ENCODE measurements at places on chromosomes 2 and 18.
A peak's percentile ranks its signal among the peaks of the same experiment; 100 is the strongest.

DNA sequence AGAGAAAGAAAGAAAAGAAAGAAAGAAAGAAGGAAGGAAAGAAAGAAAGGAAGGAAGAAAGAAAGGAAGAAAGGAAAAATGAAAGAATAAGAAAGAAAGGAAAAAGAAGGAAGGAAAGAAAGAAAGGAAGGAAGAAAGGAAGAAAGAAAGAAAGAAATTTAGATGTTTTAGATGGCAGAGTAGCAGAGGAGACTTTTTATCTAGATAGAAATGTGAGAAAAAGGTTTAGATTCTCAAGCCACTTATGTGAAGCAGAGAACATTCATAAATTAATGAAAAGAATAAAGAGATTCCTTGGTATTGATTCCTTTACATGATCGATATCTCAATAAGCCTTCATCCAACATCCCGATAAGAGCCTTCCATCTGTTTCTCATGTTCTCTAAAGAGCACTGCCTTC is 513.5 kb downstream of the CNTNAP5 start:
- DNase-seq = no peak

GRCh38 chr2:117948615-117949014 is 65.3 kb downstream of the CCDC93 start:
- DNase-seq = no peak

DNA sequence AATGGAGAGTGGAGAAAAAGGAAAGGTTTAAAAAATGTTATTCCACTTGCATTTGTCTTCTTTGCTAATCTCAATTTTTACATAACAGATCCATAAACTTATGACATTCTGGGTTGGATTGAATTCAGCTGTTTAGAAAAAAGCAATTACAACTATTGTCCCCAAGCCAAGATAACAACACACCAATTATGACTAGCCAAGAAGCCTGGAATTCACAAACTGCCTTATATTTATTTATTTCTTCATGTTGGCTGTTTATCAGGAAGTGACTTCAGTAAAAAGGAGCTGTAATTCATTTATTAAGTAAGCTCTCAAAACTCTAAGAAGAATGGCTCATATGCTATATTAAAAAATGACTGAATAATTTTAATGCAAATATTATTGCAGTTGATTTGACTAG is 137.4 kb downstream of the CALCRL start:
- no peak for DNase-seq

- DNase-seq = no peak
Measured at GRCh38 chr2:206982360-206982955, 43.1 kb downstream of the CPO start.

GRCh38 chr2:196568506-196568905 is 71.0 kb upstream of the CCDC150 start:
- no peak for DNase-seq

- DNase-seq = peak; percentile 14
Measured at GRCh38 chr2:95158891-95159619, 593 bp downstream of the ZNF514 start.

DNA sequence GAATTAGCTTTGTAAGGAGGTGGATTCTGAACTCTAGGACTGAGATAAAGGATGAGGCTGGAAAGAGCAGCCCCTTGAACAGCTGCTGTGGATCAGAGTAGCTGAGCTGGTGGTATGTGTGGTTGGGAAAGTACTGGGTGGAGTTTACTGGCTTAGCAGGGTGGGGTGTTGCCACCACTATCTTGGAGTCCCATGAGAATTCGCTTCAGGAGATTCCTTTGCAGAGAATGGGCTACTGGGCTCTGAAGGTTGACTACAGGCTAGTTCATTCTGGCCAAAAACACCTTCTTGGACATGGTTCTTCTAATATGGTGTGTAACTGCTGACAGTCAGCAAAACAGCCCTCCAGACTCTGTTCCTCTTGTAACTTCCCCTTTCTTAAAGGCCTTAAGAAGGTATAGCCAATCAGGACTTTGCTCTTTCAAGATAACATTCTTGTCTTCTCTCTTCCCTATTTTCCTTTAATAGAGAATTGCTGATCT is 52.7 kb downstream of the TET3 start:
- no peak for DNase-seq

- no peak for DNase-seq
Measured at GRCh38 chr18:37674570-37674969, 109.0 kb upstream of the CELF4 start.

- DNase-seq = no peak
Measured at GRCh38 chr2:7999683-8000476, 682.0 kb upstream of the ID2 start.

- no peak for DNase-seq
Measured at GRCh38 chr2:99468155-99468554, 21.7 kb downstream of the REV1 start.

DNA sequence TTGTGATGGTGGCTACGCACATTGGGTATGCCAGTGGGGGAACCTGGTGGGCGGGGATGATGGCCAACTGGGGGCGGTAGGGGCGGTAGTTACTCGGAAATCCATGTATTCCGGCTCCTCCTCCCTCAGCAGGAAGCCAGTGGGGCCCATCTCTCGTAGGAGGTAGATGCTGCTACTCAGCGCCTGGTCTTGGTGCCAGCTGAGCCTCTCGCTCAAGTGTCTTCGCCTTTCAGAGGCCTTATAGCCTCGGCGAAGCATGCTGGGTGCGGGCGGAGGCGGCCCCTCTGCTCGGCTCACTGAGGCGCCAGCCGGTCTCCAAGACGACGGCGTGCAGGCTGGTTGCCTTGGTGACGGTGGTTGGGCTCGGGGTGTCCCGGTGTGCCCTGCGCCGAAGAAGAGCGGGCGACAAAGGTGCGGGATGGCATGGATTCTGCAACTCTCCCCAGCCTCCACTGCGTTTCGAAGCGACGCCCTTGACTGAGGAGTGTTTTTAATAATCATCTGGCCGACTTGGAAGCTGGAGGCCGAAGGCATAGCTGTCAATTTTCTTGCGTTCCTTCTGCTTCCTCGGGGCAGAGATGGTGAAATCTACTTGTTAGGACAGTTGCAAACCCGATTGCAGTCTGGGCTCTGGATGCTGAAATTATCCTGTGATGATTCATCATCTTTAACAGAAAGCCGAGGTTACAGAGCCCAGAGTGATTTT is at the start of gene ZSWIM2:
Gene ZSWIM2, minus strand, starts transcription at position 298 of the 706 bp plus-strand sequence. Its CDS starts 40 bp downstream, at position 258.
- DNase-seq = no peak

- no peak for DNase-seq
Measured at GRCh38 chr18:3069671-3070433, 56.9 kb upstream of the LPIN2 start.

- no peak for DNase-seq
Measured at GRCh38 chr2:217904614-217904965, 98.2 kb downstream of the TNS1 start.

DNA sequence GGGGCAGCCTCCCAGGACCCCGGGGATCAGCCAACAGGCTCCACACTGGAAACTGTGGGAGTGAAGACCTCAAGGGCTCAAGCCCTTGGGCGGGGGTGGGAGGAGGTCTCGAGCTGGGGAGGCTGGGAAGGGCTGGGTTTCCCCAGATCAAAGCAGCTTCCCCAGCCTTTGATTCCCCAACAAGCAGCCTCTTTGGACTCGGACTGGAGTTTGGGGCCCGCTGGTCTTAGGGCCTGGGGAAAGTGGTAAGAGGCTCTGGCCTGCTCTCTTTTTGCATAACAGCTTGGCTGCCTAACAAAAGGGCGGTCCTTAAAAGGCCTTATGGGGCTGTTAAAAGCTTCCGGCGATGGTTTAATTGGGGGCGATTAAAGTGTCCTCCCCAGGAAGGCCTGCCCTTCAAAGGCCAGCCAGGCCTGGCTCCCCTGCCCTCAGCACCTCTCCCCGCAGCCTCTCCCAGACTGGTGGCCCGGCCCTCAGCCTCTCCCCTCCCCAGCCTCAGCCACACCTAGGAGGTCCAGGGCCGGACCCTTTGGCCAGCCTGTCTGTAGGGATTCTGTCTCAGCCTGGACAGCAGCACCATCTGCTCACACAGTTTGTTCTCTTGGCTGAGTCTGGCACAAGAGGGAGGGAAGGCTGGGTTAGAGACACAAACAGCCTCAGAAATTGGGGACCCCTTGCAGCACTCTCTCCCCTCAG is 39.6 kb downstream of the ZFP36L2 start:
- no peak for DNase-seq

GRCh38 chr2:102304711-102305611 is 6.4 kb upstream of the IL1RL1 start:
- DNase-seq = peak; percentile 21

DNA sequence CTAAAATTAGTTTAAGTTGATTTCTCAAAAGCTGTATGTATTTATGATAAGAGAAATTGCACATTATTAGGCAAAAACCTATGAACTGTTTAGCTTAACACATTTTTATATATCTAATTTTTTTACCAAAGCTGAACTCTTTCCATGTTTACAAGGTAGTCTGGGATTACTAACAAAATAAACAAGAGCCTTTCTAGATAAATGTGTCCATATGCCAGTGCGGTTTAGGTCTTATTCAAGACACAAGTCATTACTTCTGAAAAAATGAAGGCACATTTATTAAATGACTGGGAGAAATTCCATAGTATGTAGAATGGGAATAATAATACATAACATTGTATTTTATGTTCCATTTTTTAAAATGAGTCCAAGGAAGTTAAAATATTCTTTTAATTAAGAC is 82.0 kb downstream of the DPP4 start:
- DNase-seq = no peak

- DNase-seq = no peak
Measured at GRCh38 chr2:109318150-109318948, 189.3 kb downstream of the SH3RF3 start.

GRCh38 chr2:224925810-224926100 is 116.5 kb downstream of the DOCK10 start:
- no peak for DNase-seq

GRCh38 chr2:213500881-213501280 is 216.6 kb downstream of the SPAG16 start:
- DNase-seq = no peak

DNA sequence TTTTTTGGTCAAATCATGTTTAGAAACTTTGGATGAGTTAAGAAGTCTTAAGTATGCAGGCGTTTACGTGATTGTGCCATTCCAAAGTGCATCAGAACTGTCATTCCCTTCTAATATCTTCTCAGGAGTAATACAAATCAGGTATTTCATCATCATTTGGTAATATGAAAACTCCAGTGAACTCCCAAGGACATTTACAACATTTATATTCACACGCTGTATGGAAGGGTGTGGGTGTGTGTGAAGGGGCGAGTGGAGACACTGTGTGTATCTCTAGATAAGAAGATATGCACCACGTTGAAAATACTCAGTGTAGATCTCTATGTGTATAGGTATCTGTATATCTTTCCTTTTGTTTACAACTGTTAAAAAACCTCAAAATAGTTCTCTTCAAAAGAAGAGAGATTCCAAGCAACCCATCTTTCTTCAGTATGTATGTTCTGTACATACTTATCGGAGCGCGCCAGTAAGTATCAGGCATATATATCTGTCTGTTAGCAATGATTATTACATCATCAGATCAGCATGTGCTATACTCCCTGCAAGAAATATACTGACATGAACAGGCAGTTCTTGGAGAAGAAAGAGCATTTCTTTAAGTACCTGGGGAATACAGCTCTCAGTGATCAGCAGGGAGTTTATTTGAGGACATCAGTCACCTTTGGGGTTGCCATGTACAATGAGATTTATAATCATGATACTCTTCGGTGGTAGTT is 29.3 kb downstream of the COX7A2L start:
- DNase-seq = no peak

GRCh38 chr2:100614455-100615000 is 51.7 kb downstream of the PDCL3 start:
- no peak for DNase-seq

GRCh38 chr2:64860276-64860885 is 128.8 kb upstream of the SLC1A4 start:
- no peak for DNase-seq

GRCh38 chr2:214542866-214543265 is 132.0 kb downstream of the VWC2L start:
- DNase-seq = no peak

DNA sequence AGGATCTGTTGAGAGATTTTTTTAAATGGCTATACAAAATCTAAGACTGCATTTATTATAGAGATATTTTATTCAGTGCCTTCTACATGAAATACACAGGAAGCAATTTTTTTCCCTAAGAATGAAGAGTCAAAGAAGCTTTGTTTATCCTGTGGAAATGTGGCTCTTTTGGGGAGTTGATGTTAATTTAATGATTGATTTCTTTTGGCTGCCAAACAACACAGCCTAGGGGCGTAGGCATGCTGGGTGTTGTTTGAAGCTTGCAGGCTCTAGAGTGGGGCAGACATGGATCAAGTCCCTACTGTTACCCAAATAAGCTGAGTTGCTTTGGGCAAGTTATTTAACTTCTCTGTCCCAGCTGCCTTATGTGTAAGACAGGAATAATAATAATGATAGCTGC is 21.1 kb upstream of the PLEK start:
- no peak for DNase-seq

DNA sequence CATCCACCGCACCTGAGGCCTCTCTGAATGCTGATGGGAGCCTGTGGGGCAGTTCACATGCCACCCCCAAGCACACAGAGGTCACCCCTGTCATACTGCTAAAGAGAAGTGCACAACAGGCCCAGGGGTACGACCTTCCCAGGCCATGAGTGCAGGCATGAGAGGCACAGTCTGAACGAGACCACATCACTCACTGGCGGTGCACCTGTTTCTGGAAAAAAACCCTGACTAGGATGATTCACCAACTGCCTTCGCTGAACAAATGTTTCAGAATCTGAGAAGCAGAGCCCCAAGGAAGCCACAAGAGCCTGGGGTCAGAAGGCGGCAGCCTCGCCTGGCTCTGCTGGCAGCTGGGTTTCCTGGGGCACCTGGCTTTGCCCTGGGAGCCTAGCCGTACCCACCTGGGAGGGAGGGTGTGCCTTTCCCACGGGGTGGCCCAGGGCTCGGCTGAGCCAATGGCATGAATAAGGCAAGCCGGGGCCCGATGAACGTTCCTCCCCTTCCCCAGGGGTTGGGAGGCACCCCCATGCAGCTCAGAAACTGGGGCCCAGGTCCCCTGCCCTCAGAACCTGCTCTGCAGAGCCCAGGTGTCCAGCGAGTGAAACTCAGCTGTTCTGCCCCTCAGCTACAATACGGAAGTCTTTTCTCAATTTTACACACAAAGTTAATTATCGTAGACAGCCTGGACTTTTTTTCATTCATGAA is 73.8 kb downstream of the HDAC4 start:
- peak; percentile 62 for DNase-seq

GRCh38 chr2:71793926-71794325 is 340.6 kb downstream of the DYSF start:
- DNase-seq = no peak

DNA sequence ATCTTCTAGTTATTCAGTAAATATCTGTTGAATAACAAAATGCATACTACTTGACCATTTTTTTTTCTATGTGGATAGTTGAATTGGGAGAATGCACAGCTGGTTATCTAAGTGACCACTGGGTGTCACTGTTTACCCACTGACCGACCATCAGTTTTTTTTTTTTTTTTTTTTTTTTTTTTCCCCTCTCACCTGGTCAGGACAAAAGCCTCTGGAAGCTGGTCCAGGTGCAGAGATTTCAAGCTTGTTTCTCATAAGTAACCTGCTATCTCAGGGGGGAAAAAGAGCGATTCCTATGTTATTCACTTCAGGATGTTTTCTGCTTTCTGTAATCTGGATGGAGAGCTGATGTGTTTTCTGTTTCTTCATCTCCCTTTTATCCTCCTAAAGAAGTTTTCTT is 256.0 kb downstream of the DCDC2C start:
- no peak for DNase-seq

Measured in stimulated activated CD4-positive, alpha-beta T cell treated with anti-CD3 and anti-CD28 coated beads, Interleukin-12 subunit alpha, Interleukin-12 subunit beta, amount 100 ng/mL, for 48 hours (primary cell).